ENCODE measurements at places on chromosomes 5 and 9.

GRCh38 chr9:99294850-99295461 lies 72.9 kb downstream of the SEC61B start:
- no peak for DNase-seq

DNA sequence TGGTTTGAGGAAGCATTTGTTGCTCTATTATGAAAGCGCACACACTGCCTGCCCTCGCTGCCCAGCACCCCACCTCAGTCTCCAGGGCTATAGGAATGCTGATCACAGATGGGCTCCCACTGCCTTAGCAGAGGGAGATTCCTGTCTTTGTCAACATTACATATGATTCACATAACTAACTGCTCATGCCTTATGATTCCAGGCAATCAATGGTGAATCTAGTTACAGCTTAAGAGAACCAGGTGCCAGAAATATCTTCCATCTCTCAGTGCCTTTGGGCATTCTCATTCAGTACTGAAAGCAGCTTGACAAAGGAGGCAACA lies 458.9 kb upstream of the C9orf72 start:
- DNase-seq, result no peak

GRCh38 chr9:78821126-78821822 lies 524.3 kb downstream of the PSAT1 start:
- no peak for DNase-seq

DNA sequence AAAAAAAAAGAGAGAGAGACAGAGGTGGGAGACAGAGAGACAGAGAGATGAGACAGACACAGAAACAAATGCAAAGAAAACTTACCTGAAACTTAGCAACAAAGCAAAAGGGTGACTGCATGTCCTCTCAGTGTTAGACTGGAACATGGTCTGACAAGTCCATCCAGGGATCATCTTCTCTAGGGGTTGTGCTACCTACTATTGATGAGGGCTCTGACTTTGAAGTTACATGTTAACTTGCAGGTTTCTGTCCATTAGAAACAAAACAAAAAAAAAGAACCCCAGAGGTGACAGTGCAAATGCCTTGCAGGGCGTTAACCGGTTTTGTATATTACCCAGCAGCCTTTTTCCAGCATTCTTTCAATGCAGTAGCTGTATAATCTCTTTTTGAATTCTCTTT lies 13.6 kb upstream of the SPARC start:
- DNase-seq, result no peak

DNA sequence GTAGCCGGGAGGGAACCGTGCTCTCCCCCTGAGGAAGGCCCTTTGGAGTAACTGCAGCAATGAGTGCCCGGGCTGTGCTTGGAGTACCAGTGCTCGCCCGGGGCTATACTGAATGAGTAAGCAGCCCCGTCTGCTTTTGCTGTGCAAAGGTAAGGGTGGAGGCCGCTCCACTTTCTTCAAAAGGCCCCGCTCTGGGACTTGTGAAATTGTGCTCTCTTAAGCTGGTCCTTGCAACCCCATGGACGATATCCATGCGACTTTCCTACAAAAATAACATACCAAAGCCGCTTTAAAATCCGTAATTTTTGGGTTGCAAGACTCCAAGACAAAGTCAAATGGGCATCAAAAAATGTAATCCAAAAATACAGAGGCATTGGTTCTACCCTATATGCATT lies 578 bp upstream of the TNFAIP8 start:
- DNase-seq, result no peak

DNA sequence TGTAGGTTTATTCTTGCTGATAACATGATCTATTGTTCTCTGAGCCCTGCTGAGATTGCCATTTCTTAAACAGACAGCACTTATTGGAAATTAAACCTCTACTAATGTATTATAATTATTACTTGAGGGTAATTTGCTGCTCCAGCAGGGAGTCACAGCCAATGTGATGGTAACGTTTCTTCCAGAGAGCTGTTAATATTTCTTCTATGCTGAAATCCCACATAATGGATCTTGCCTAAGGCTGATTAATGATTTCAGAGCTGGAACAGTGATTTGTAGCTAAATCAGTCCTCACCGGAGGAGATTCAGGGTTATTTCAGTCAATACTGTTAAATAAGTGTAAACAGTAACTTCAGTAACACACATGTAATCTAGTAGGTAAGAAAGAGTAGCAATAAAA lies 170.1 kb downstream of the CDH12 start:
- no peak for DNase-seq

GRCh38 chr9:110832926-110833325 lies 164.3 kb downstream of the MUSK start:
- no peak for DNase-seq

GRCh38 chr9:101458963-101459631 lies 23.5 kb upstream of the ALDOB start:
- DNase-seq, result peak; percentile 44

DNA sequence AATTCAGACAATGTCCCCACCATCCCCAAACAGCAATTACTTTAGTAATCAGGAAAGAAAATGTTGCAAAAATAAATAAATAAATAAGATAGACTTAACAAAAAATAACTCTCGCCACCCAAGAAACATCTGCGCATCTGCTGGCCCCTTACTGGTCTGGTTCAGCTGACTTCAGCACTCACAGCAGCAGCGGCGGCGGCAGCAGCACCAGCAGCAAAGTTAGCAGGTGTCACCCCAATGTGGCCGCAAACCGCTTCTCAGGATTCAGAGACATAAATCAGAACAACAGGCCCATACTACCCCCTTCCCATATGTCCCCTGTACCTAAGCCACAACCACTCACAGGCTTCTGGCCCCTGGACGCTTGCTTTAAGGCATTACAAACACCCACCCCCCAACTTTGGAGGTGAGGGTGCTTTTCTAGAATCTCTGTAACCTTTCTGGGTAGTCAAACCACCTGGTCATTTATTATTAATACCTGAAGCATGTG lies 593.0 kb downstream of the BNC2 start:
- DNase-seq, result no peak

- DNase-seq, result no peak
These were observed 368.8 kb downstream of the GLIS3 start for GRCh38 chr9:3931058-3931457.

DNA sequence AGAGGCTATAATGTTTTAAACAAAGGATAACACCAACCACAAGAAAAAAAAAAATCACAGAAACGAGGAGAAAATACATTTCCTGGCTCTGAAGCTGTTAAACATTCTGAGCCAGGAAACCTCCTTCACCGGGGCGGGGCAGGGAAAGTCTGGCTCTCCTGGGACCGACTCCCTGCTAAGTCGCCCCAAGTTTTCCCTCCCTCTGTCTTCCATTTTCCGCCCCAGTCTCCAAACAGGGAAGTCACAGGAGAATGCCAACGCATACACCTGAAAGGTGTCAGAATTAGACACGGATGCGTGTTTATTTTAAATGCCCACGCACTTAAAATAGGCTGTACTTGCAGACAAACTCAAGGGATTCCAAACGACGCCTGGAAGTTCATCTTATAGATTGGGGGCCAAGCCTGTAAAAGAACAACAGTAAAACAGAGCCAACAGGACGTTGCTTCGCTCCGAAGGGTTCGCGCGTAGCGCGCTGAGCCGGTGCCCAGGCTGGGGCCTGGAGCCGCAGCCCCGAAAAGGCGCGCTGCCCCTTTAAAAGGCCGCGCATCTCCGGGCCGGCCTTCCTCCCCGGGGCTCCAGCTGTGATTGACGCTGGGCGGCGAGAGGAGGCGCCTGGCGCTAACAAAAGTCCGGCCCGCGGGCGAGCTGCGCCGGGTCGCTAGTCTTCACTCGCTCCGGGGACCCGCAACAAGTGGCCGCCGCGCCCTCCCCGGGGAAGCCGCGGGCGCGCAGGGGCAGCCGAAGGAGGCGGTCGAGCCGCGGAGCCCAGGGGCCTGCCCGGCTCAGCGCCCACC lies at the start of gene FBXL7:
FBXL7 (plus strand) TSS at position 653 of the 797 bp plus-strand sequence.
- no peak for DNase-seq

- DNase-seq, result no peak
These were observed 4.1 kb downstream of the NFIL3 start for GRCh38 chr9:91419222-91420191.

- no peak for DNase-seq
These were observed 98.2 kb downstream of the CAMSAP1 start for GRCh38 chr9:135809166-135809565.

DNA sequence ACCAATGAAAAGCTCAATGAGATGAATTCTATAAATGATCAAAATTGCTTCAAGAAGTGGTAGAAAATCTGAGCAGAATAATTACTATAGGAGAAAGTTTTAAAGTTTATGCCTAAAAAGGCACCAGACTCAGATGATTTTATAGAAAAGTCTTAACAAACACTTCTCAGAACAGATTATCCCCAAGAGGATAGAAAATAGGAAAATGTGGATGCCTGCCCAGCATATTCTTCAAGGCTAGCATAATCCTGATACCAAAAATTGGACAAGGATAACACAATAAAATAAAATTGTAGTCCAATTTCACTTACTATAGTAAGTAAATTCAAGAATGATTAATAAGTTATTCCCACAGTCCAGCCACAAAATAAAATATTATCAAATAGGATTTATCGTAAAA lies 397.0 kb downstream of the NR2F1-AS1 start:
- no peak for DNase-seq

DNA sequence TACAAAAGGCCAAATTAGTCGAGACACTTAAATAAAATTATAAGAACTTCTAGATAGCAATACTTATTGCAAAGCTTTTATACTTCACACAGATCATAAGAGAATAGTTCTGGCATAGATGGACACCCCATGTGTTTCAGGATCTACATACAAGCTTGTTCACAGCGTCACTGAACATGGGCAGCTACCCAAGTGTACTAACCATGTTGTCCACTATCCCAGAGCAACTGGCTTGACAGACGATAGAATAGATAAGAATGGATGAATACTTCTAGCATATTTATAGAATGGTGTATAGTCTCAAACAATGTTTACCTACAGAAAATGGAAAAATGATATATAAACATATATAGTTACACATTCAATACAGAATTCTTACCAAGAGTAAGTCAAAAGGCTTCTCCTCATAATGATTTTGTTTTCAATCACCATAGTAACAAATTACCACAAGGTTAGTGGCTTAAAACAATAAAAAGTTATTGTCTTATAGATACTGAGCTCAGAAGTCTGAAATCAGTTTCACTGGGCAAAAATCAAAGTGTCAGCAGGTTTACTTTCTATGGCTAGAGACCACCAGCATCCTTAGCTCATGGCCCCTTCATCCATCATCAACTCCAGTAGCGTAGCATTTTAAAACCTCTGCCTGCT lies 446.7 kb downstream of the DMRTA1 start:
- no peak for DNase-seq

DNA sequence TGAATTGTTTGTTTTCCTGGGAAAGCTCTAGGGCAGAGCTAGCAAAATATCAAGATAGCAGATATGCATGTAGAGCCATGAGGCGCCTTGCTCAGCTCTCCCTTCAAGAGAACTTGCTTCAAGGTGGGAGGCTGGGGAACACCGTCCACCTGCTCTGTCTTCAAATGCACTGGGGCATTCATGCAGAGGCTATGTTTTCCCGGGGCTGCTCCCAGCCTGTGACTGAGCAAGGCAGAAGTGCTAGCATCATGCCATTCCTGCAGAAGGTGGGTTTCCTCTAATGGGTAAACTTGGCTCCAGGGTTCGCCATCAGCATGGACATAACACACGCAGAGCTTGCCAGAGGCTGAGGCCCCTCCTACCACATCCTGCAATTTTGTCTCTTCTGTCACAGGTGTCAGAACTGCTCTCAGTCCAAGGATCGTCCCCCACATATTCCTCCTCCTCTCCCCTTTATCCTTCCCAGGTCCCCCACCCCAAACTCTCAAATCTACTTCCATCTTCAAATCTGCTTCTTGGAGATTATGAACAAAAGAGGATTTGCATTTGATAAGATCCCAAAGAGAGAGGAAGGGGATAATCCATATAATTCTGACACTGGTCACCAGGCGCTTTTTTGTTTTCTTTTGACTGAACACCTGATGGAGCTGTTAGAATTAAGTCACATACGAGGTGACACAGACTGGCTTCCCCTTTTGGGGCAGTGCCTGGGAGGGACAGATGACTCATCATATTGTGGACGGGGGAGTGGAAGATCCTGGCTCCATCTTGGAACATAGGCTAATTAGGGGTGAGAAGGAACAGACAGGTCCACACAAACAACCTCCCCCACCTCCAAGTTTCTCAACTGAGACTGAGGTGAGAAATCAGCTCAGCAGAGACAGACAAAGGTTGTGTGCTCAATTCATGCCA lies 85.0 kb upstream of the TAF11L2 start:
- DNase-seq, result no peak

DNA sequence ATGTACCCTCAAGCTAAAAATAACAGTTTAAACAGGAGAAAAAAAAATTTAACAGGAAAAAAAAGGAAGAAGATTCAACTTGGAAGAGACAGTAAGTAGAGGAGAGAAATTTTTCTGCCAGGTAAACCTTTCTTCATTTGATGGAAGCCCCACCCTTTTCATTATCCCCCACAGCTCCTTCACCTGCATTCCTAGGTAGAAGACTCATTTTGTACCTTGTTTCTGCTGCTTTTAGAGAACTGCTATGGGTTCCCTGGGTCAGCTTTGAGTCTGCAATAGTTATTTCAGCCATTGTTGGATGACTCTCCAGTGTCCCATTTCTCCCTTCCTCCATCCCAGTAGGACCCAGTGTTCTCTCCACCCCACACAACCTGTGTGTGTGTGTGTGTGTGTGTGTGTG lies 74.1 kb upstream of the CPEB4 start:
- DNase-seq, result no peak

DNA sequence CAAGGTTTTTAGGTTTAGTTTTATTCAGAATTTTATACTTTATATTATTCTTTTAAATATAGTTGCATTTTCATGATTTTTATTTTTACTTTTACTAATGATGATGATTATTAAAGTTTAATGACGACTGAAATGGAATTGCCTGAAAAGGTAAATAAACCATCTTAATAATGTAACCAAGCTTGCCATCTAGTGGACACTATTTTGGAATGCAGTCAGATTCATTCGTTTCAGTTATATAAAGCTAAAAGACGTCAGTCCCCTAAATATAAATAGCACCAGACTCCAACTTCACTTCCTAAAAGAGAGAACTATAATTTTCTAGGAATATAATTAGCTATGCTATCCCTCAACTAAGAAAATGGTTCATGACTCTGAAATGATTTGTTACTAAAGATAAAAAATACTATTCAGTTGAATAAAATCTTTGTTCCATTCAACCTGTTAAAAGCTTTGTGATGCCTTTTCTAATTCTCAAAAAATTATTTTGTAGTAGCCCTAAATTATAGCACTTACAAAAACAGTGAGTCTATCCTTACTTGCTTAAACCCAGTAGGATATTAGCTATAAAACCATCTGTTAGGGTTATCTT lies 19.9 kb downstream of the ABITRAM start:
- DNase-seq, result no peak

Data from D721Med (cell line).